ENCODE measurements at places on chromosomes 11 and 22.
A peak's percentile ranks its signal among the peaks of the same experiment; 100 is the strongest.

- DNase-seq, result no peak
Measured at GRCh38 chr11:134356656-134357544, 25.1 kb downstream of the GLB1L2 start.

GRCh38 chr22:33873186-33873585 is 47.1 kb downstream of the LARGE1 start:
- DNase-seq, result no peak

DNA sequence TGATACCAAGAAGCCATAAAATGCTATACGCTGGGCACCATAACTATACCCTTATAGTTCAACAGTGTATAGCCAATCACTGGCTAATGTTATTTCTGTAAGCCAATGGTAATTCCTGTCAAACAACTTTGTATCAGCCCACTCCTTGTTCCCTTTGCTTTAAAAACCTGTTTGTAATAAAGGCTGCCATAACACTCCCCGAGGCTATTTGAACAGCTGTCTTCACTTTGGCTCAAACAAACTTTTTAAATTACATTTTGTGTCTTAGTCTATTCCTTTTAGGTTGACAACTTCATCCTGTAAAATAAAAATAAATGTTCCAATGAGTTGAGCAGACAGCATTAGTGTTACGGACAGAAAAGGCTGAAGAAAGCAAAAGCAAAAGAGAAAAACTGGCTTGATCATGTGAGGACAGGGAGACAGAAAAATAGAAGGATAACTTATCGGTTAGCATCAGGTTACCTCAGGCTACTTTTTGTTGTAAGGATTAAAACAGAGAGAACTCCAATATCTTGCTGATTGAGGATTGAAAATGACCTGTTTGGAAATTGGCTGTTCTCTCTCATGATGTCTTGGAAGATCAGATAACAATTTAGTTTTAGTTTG is 95.0 kb downstream of the AASDHPPT start:
- no peak for DNase-seq

- peak; percentile 10 for DNase-seq
Measured at GRCh38 chr11:108496643-108497256, 1.4 kb downstream of the POGLUT3 start.

DNA sequence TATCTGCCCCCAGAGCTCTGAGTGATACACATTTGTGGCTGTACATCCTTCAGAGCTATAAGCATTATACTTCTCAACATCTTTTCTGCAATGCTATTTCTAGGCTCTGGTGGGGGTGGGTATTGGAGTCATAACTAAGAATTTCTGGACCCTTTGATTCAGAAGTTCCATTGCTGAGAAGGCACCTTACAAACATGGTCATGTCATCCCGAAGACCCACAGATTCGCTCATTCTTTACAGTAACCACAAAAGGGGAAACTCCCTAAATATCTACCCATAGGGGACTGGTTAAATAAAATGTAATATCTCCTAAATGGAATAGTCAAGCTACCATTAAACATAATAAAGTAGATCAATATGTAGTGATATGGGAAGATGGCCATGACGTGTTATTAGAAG is 98.8 kb downstream of the PRR5L start:
- DNase-seq, result no peak

GRCh38 chr11:68467201-68467834 is 6.8 kb downstream of the PPP6R3 start:
- DNase-seq, result no peak

GRCh38 chr22:27212617-27213177 is 555.3 kb downstream of the MIAT start:
- no peak for DNase-seq

GRCh38 chr22:23670378-23671295 is 20.2 kb upstream of the RGL4 start:
- DNase-seq, result no peak

GRCh38 chr11:8031248-8032115 is 44.3 kb downstream of the EIF3F start:
- no peak for DNase-seq

- DNase-seq, result no peak
Measured at GRCh38 chr22:27311698-27312550, 489.6 kb downstream of the MN1 start.

GRCh38 chr22:25395915-25396314 is 168.6 kb upstream of the GRK3 start:
- DNase-seq, result no peak

DNA sequence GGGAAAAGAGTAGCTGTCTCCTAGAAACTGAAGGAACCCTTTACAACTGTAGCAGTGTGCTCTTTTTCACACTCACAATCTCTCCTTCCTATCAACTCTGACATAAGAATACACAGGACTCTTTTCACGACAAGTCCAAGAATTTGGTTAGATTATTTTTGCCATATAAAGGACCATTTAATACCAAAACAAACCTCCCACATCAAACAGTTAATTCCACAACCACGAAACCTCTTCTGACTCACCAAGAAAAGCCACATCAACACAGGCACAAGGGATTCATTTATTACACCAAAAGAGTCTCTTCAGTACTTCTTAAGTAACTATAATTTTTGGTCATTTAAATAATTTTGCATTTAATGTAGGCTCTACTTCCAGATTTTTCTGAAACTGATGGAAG is 222.6 kb upstream of the PITPNB start:
- peak; percentile 14 for DNase-seq

DNA sequence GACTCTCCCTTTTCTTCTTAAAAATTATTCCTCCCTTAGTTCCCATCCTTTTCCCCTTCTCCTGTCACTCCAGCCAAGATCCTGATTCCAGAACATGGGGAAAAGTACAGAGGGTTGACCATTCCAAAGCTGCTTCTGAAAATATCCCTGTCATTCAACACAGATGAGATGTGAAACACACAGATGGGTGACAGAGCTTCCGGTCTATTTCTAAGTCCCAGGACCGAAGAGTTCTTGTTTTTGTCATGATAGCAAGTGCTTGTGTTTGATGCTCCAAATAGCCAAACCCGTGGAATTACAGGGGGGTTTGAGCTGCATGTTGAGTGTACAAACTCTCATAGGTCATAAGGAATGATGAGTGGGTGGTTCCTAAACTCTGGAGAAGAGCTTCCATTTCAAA is 57.9 kb downstream of the PARVA start:
- DNase-seq, result no peak

- no peak for DNase-seq
Measured at GRCh38 chr11:68847395-68847794, 5.7 kb upstream of the CPT1A start.

DNA sequence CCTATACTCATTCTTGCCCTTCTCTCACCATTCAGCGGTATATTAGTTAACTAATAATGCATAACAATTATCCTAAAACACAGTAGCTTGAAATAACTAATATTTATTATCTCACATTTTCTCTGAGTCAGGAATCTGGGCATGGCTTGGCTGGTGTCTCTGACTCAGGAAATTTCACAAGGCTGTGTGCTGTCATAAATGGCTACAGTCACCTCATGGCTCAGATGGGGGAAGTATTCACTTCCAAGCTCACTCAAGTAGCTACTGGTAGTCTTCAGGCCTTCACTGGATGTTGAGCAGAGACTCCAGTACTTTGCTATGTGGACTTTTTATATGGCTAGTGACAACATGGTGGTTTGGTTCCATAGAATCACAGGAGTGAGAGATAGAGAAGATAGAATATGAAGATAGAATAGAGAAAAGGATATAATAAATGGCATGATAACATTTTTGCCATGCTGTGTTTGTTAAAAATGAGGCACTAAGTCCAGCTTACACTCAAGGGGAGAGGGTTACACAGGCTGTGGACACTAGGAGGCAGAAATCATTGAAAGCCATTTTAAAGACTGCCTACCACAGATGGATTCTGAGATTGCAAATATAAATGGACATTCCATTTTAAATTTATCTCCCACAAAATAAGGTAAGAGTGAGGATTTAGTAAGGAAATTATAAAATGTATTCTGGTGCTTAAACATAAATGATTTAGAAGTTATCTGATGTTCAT is 997.8 kb upstream of the CHORDC1 start:
- DNase-seq, result no peak

- DNase-seq, result no peak
Measured at GRCh38 chr11:30825723-30826122, 239.6 kb upstream of the MPPED2 start.

- peak; percentile 30 for DNase-seq
Measured at GRCh38 chr11:119120639-119121007, 757 bp upstream of the HINFP start.

DNA sequence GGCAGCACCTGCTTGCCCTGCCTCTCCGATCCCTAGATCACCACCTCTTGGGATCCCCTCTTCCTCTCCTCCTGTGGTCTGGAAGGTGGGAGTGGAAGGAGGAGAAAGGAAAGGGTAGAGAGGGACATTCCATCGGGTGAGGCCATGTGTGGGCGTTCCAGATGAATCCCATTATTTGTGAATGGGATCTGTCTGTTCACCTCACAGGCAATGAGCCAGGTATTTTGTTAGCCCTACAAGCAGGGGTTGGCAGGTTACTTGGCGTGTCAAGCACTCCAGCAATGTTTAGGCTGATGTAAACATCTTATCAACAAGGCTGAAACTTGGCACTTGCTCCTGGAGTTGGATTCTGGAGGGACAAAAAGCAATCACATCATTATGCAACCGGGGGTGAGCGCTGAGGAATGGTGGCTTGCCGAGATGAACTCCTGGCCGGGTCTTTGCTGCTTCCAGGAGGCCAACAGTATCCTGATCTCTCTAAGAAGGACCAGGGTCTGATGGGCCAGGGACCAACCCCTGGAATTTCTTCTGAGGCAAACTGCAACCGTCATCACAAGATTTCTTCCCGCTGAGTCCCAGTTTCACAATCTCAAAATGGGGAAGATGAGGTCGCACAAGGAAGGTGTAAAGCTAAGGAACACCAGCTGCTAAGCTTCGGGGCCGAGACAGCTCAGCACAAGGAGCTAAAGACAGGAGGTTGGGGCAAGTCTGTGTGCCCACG is 7.8 kb downstream of the ADAMTS8 start:
- no peak for DNase-seq

GRCh38 chr11:81574301-81574700 is 1159.4 kb downstream of the FAM181B start:
- DNase-seq, result no peak

DNA sequence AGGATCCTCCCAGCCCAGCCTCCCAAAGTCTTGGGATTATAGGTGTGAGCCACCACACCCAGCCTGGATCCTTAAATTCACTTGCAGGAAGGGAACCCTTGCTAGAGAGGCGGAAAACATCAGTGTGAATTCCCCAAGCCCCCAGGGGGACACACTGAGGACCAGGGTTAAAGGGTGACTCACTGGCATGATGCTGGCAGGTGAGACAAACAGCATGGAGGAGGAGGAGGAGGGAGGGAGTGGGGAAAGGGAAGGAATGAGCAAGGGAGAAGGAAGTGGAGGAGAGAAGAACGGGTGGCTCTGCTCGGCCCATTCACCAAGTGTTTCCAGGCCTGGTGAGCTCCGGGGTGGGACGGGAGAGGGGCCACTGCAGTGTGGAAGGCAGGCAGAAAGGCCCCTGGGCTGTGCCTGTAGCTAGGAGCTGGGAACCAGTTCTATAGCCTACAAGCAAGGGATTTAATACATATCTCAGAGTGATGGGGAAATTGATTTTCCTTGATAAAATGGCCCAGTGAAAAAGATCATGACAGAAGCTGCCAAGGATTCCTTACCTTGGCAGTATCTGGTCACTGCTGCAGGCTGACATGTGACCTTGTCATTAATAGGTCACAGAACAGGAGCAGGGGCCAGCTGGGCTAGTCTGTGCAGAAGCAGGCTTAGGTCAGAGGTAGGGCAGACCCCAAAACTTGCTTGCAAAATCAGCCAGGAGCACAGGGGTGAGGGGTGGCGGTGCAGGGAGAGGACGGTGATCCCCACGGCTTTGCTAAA is 370.2 kb downstream of the SHANK2 start:
- DNase-seq, result no peak

GRCh38 chr11:43557553-43558110 is 122.9 kb upstream of the HSD17B12 start:
- peak; percentile 35 for DNase-seq

DNA sequence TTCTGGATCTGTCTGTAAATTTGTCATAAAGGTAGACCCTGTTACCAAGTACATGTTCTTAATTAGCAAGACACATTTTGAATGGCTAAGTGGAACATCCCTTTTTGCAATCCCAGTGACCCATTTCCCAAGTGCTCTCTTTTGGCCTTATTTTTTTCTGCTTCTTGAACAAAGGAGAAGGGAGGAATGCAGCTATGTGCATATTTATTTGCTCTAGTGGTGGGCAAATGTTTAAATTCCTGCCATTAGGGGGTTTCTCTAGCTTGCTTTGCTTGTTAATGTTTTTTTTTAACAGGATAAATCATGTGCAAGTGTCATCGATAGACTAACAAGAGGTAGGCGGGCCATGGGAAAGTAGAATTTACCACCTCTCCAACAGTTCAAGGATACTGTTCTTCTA is 135.7 kb downstream of the COMMD9 start:
- DNase-seq, result no peak
